ENCODE measurements at places on chromosomes 16 and 17. TPM values are rescaled to one million over a fixed set of nuclear protein-coding genes. Genes with fewer than 3 reads are reported as not detected.

Gene CNGB1
- 0.08 TPM for polyA plus RNA-seq

Gene KRTAP16-1
- not detected for polyA plus RNA-seq

Gene MYLK3
- polyA plus RNA-seq: 1.1 TPM

Gene CHST4
- 0.33 TPM for polyA plus RNA-seq

Gene OR3A3
- polyA plus RNA-seq: 0.25 TPM

Gene SAMD14
- 20.1 TPM for polyA plus RNA-seq
